ENCODE measurements at places on chromosomes 1 and 21.

- no peak for DNase-seq
These were observed 9.6 kb downstream of the PM20D1 start for GRCh38 chr1:205840146-205840923.

DNA sequence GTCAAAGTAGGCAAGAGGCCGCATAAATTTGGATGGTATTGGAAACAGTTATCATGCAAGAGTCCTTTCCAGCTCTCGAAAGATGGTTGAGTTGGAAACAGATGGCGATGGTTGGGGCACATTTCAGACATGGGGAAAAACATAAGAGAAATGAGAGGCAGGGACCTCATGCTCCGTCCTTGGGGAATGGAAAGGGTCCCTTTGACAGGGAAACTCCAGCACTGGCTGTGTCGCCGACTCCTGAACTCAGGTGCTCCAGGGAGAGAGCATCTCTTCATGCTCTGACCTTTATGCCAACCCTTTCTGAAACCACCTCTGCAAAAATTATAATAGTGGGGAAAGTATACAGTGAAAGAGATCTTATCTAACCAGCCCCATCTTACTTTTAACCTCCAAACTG lies 36.8 kb upstream of the COL6A2 start:
- DNase-seq, result no peak

GRCh38 chr1:179490611-179491010 lies 85.1 kb downstream of the NPHS2 start:
- no peak for DNase-seq

- DNase-seq, result peak; percentile 28
These were observed 2.2 kb downstream of the RUNX1 start for GRCh38 chr21:35046880-35047229.

GRCh38 chr1:169204157-169204556 lies 97.7 kb downstream of the ATP1B1 start:
- DNase-seq, result no peak

- no peak for DNase-seq
These were observed 7.4 kb downstream of the HYI start for GRCh38 chr1:43446388-43446740.

GRCh38 chr1:18997508-18997907 lies 41.0 kb upstream of the IFFO2 start:
- DNase-seq, result no peak

DNA sequence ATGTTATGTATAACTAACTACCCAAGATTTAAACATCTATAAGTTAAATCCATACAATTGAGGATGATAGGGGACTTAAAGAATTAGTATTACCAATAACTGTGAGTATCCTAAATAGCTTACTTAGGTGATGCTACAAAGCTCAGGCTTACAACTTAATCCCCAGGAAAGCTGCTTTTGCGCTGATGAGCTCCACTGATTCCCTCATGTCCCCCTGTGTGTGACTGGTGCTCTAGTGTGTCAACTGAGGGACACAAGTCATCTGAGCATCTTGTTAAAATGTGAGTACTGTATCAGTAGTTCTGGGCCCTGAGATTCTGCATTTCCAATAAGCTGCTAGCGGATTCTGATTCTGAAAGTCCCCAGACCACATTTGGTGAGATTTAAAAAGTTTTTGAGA lies 1458.8 kb downstream of the MRPL39 start:
- DNase-seq, result no peak

GRCh38 chr21:25039461-25040380 lies 567.6 kb downstream of the MRPL39 start:
- peak; percentile 1 for DNase-seq

DNA sequence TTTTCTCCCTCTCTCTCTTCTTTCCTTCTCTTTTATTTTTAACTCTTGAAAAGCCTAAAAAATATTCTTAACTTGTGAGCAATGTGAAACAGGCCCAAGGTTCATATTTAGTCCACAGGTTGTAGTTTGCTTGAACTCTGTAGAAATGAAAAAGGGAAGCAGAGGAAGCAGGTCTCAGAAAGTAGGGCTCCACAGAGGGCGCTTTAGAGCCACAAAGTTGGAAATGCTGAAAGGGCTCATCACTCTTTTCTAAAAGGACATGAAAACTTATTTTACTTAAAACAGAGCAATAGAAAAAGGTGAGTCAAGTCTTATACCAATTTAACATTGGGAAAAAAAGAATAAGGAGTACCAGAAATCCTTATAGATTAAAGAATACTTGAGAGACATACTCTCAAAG lies 247.0 kb downstream of the USP25 start:
- DNase-seq, result no peak

DNA sequence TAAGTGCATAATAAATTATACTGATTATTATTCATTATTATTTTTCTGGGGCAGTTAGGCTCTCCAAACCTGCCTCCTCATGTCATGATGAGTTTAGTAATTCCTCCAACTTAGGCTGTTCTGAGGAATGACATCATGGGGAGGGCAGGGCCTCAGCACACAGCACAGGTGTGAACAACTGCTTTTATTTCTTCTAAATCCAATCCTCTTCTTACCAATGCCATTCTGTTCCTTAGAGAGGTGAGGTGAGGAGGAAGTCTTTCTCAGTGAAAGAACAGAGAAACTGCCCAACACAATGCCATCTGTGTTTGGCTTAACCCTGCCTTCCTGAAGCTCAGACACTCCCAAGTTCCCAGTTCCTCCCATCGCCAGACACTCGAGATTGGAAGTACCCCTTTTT lies 45.4 kb upstream of the WASF2 start:
- DNase-seq, result no peak

- DNase-seq, result peak; percentile 74
These were observed 223.9 kb downstream of the DUSP10 start for GRCh38 chr1:221517961-221518360.

DNA sequence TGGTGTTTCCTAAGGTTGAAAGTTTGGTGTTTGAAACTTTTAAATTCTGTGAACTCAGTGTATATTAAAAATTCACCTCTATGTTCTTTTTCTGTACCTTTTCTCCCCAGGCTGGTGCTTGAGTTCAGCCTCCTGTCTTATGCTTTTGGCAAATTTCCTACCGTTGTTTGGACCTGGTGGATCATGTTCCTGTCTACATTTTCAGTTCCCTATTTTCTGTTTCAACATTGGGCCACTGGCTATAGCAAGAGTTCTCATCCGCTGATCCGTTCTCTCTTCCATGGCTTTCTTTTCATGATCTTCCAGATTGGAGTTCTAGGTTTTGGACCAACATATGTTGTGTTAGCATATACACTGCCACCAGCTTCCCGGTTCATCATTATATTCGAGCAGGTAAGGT lies 24.9 kb upstream of the AXDND1 start:
- DNase-seq, result peak; percentile 59

GRCh38 chr1:233885196-233885920 lies 19.1 kb upstream of the SLC35F3 start:
- DNase-seq, result no peak

DNA sequence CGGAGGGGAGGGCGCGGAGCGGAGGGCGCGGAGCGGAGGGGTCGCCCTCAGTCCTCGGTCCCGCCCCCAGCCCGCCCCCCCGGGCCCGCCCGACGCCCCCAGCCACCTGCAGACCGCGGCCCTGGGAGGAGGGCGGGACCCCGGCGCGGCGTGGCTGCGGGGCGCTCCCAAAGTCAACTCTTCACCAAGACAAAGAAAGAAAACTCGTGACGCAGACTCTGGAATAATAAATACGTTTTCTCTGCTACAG lies 1.2 kb downstream of the HES4 start:
- no peak for DNase-seq

DNA sequence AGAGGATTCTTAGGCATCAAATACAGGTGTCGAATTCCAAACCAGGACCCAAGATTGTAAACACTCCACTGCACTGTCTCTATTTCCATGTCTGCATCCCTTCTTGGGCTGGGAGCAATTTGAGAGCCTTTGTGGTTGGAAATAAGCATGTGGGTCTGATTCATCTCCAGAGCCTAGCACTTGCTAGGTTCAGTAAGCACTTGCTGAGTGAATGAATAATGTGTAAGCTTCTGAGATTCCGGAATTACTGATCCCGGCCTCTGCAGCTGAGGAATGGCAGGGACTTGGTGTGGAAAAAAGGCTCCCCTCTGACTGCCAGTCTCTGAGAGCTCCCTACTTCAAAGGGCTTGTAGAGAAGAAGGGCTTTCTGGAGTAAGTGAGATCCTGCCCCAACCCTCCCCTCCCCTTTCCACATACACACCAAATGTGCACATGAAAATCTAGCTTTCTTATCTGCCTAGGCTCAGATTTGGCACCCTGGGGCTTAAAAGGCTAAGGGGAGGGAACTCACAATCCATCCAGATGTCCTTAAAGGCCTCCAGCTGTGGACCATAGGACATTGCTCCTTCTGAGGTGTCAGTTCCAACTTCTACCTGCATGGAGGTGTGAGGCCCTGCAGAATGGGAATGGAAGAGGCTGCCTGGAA lies 39.6 kb upstream of the TRABD2B start:
- no peak for DNase-seq
